GM10248 (cell line): ENCODE measurements at places on chromosomes 7 and 10.
A peak's percentile ranks its signal among the peaks of the same experiment; 100 is the strongest.

DNA sequence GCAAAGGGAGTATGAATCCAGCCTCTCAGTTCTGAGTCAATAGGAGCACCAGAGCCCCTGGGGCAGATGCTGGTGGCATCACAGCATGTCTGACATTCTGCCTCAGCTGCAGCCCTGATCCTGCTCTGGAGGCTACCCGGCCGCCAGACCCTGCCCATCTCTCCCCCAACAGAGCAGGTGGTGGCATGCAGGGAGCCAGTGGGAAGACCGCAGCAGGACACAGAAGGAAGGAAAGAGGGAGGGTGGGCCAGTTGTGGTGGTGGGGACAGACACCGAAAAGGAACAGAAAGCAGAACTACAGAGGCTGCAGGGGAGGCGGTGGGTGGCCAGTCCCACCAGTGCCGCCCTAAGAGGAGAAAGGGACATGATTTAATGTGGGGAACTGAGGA is 35.3 kb downstream of the BLNK start:
- DNase-seq = no peak

DNA sequence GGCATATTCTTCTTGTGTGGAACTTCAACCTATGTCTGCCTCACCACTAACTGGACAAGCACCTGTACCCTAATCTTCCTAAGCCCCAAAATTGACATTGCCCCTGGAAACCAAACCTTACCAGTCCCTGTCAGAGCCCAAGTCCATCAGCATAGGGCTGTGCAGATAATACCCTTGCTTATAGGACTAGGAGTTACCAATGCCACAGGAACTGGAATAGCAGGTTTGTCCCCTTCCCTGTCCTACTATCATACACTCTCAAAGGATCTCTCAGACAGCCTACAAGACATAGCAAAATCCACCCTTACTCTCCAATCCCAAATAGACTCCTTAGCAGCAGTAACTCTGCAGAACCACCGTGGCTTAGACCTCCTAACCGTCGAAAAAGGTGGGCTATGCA is 19.8 kb downstream of the ZNF107 start:
- no peak for DNase-seq

- DNase-seq = no peak
These were observed 103.0 kb downstream of the TCF7L2 start for GRCh38 chr10:113053091-113053490.

DNA sequence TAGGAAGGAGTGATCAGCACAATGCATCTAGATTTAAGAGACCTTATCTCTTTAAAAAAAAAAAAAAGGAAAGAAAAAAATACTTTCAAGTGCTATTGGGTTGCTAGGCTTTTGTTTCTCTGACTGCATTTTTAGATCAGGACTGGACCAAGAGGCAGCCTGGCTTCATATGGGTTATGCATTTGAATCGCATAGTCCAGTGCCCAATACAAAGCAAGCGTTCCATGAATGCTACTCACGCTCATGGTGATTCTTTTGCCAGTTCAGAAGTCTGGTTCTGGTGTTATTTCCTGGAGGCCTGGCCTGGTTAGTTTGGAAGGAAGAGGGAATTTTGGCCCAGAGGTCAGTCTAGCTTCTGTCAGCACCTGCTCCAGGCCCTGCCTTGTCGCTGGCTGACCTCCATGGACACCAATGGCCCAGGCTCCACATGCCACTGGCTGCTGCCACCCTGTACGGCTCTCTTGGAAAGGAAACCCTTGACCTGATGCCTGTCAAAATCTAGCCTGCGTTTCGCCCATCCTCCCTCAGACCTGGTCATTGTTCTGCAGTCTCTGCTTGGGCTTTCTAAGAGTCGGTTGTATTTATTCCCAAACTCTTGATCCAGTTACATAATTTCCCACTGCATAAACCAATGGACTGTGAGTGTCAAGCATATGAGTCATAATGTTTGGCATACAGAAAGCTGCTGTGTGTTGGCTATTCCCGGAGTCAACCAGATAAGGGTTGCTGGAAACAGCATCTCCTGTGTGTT is 74.3 kb upstream of the MKX start:
- no peak for DNase-seq

DNA sequence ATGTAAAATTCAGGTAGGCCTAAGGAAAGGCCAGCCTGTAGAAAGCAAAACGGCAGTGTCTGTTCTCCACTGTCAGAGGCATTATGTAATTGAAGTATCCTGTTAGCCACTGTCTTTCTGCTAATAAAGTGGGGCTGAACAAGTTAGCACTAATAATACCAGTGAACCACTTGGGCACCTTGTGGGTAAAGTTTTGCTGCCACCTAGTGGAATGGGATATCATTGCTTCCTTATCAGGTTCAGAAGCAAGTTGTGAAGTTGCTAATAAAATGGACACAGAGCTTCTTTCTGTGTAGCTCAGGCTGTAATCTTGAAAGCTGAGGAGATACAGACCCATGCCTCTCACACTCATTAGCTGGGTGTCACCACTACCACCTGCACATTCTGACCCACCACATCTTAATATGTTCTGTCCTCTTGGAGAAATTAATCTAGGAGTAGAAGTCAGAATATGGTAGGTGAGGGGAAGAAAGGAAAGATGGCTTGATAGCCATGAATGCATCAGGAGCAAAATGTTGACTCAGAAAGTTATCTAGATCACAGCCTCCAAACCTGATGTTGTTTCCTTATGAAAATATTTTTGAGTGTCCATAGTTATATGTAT is 175.1 kb downstream of the SEPTIN7 start:
- DNase-seq = peak; percentile 45

GRCh38 chr10:29850371-29850770 is 209.0 kb downstream of the JCAD start:
- DNase-seq = no peak
